A172 (cell line): ENCODE measurements at places on chromosomes 7 and 10. TPM values are rescaled to one million over a fixed set of nuclear protein-coding genes. Genes with fewer than 3 reads are reported as not detected.

Gene ATRNL1
- total RNA-seq = 11.4 and 15.2 TPM in 2 replicates

- no peak for DNase-seq
These were observed 91.1 kb downstream of the AHCYL2 start for GRCh38 chr7:129315960-129316359.

- DNase-seq = no peak
These were observed 225.2 kb downstream of the WDR37 start for GRCh38 chr10:1281405-1281782.

GRCh38 chr10:60414877-60415585 is 25.4 kb upstream of the ANK3 start:
- peak; percentile 94 for DNase-seq

GRCh38 chr10:117762819-117763172 is 220.2 kb downstream of the EMX2 start:
- peak; percentile 21 for DNase-seq

- DNase-seq = peak; percentile 99
These were observed 188.9 kb downstream of the SKIDA1 start for GRCh38 chr10:21336476-21337170.
